ENCODE measurements at places on chromosomes 16 and 17.

DNA sequence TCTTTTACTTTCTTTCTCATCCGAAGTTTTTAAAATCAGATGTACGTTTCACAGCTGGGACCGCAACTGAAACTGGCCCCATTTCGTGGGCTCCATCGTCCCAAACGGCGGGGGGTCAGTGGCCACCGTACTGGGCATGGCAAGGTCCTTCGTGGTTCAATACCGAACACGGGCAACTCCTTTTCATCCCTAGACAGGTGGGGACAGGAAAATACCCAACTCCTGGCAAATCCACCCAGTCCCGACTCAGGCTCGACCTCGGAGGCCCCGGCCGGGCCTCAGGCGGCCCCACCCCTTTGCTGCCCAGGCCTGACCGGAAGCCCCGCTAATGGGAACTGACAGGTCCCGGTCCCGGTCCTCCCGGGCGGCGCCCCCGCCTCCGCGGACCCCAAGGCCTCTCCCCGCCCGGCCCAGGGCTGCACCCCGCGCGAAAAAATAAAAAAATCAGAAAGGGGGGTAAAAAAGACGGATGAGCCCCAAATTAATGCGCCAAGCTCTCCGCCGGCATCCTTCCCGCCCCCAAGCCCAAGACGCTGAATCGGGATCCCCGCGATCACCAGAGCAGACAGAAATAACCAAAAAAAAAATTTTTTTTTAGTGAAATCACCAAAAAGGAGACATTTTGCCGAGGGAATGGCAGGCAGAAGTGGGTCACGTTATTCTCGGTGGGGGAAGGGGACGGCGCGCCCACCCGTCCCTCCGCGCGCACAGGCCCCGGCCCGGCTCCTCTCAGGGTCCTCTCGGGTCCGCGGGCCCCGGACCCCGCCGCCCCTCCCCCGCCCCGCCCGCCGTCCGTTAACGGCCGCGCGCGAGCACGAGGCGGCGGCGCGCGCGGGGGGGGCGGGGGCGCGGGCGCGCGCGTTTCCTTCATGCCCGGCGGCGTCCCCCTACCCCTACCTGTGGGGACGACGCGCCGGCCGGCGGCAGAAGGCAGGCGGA, 562 bp downstream of the ZC3H7A start:
- DNase-seq: peak; percentile 68

GRCh38 chr16:53031323-53031942, 21.3 kb downstream of the CHD9NB start:
- DNase-seq: no peak

- no peak for DNase-seq
Measured at GRCh38 chr17:46013502-46014165, 14.6 kb downstream of the STH start.

DNA sequence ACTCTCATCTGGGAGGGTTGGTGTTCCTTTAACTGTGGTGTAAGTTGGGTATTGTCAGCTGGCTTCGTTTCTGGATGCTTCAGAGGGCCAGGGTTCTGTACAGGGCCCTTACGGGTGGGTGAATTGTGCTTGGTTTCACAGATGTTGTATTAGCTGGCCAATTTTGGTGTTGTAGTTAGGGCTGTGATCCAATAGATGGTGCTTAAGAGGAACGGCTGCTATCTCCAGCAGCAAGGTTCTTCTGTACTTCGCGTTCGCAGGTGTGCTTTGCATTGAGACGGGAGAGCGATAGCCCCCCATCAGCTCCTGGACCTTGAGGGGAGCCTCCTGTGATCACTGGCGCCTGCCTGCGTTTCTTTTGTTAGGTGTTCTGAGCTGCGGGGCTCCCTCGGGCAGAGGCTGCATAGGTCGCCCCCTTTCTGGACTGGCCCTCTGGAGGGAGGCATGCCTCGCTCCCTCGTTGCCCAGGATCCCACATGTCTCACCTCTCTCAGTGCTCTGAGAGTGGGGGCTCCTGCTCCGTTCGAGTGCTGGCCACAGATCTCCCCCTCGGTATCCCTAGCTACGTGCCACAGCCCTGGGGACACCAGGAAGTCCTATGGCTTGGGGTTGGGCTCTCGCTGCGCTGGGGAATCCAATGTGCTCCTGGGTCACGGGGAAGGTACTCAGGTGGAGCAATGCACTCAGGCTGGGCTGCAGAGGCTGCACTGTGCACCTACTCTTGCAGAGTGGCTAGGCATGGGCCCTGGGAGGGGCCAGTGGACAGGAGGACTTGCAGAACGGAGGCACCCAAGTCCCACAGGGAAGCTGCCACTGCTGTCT, 837 bp upstream of the PRDM7 start:
- peak; percentile 74 for DNase-seq

DNA sequence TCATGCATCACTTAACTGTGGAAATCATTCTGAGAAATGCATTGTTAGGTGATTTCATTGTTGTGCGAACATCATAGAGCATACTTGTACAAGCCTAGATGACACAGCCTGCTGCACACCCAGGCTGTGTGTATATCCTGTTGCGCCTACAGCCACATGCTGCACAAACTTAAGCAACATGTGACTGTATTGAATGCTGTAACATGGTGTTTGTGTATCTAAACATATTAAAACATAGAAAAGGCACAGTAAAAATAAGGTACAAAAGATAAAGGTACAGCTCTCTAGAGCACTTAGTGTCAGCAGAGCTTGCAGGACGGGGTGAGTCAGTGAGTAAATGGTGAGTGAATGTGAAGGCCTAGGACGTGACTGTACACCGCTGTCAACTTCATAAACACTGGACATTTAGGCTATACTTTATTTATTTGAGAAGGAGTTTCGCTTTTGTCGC, 11.9 kb downstream of the FOXK2 start:
- no peak for DNase-seq
